A549 treated with RU486 at 1 μM for 4 hours (cell line): ENCODE measurements at places on chromosomes 3 and 15. TPM values are rescaled to one million over a fixed set of nuclear protein-coding genes. Genes with fewer than 3 reads are reported as not detected.

The BNIP2 gene
- total RNA-seq: 67.8 to 108 TPM (median 69.8 TPM) in 5 replicates

The CPLX3 gene
- not detected in 5 replicates for total RNA-seq

The SMAD3 gene
- 155 to 219 TPM (median 192 TPM) in 5 replicates for total RNA-seq

The DGKG gene
- total RNA-seq: 8.0 to 18.8 TPM (median 11.4 TPM) in 5 replicates

The WDR93 gene
- total RNA-seq: 0.15 to 0.17 TPM (median 0.15 TPM) in 3 of 5 replicates, not detected in the others

The LEKR1 gene
- 0.53 to 1.00 TPM (median 0.70 TPM) in 5 replicates for total RNA-seq

The NME9 gene
- total RNA-seq: not detected in 5 replicates

The EHD4 gene
- total RNA-seq: 10.5 to 13.9 TPM (median 13.0 TPM) in 5 replicates

The PCOLCE2 gene
- 29.1 to 38.5 TPM (median 33.5 TPM) in 5 replicates for total RNA-seq

The MYO5C gene
- 5.0 to 6.0 TPM (median 5.5 TPM) in 5 replicates for total RNA-seq

The CPN2 gene
- not detected in 5 replicates for total RNA-seq

The WDR76 gene
- total RNA-seq: 10.0 to 18.2 TPM (median 13.2 TPM) in 5 replicates

The GOLGA6B gene
- 0.09 TPM in 1 of 5 replicates, not detected in the others for total RNA-seq

The MESP1 gene
- total RNA-seq: 2.1 to 6.8 TPM (median 6.1 TPM) in 5 replicates

The GOLGA8G gene
- total RNA-seq: not detected in 5 replicates

The TF gene
- 0.46 to 5.4 TPM (median 1.3 TPM) in 5 replicates for total RNA-seq

The SLC30A4 gene
- total RNA-seq: 1.1 to 1.8 TPM (median 1.7 TPM) in 5 replicates

The ANKRD34C gene
- not detected in 5 replicates for total RNA-seq

The LRRC31 gene
- total RNA-seq: not detected in 5 replicates

The P2RY12 gene
- not detected in 5 replicates for total RNA-seq

The CPEB1 gene
- total RNA-seq: 2.4 to 4.4 TPM (median 3.1 TPM) in 5 replicates

The FRMD5 gene
- 3.8 to 5.1 TPM (median 4.4 TPM) in 5 replicates for total RNA-seq

The SH3BP5 gene
- total RNA-seq: 18.5 to 22.0 TPM (median 20.1 TPM) in 5 replicates

The AZI2 gene
- total RNA-seq: 40.7 to 48.7 TPM (median 43.0 TPM) in 5 replicates

The SCN11A gene
- not detected in 5 replicates for total RNA-seq

The FYCO1 gene
- total RNA-seq: 4.5 to 5.9 TPM (median 5.3 TPM) in 5 replicates

The GOLGA8J gene
- total RNA-seq: not detected in 5 replicates

The GPR156 gene
- total RNA-seq: 0.38 to 0.70 TPM (median 0.47 TPM) in 5 replicates

The BNC1 gene
- 0.47 to 0.62 TPM (median 0.53 TPM) in 5 replicates for total RNA-seq

The CCR9 gene
- not detected in 5 replicates for total RNA-seq
